NCI-H524 (cell line): ENCODE measurements at places on chromosomes 7 and 10.

- DNase-seq = peak; percentile 89
Observed at GRCh38 chr7:107076781-107077698, 32.5 kb downstream of the PRKAR2B start.

DNA sequence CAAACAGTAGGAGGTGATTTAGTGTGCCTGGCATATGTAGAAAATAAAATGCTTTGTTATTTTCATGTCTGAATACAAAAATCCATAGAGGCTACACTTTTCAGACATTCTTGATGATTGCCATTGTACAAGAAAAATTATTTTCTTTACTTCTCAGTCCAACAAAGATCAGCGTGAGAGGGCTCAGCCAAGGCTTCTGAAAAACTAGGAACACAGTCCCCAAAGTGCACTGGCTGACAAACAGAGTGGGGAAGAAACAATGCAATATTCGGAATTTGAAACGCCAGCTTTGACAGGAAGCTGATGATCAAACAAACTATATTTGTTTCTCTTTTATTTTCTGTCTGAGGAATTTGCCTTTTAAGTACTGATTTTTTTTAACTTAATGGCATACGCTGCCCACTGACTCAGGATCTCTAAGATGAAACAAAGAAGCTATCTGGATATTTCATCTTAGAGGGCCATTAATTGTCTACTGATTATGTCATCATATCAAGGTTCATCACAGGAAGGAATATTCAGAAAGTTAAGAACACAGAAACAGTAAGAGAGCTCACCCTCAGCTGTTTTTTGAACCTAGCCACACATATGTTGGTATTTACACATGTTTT is 197.0 kb upstream of the INHBA start:
- DNase-seq = no peak

GRCh38 chr10:101301111-101301731 is 52.7 kb upstream of the BTRC start:
- DNase-seq = no peak

GRCh38 chr10:92076722-92077121 is 153.2 kb downstream of the BTAF1 start:
- DNase-seq = no peak

GRCh38 chr7:83077328-83077727 is 85.4 kb downstream of the PCLO start:
- DNase-seq = no peak

DNA sequence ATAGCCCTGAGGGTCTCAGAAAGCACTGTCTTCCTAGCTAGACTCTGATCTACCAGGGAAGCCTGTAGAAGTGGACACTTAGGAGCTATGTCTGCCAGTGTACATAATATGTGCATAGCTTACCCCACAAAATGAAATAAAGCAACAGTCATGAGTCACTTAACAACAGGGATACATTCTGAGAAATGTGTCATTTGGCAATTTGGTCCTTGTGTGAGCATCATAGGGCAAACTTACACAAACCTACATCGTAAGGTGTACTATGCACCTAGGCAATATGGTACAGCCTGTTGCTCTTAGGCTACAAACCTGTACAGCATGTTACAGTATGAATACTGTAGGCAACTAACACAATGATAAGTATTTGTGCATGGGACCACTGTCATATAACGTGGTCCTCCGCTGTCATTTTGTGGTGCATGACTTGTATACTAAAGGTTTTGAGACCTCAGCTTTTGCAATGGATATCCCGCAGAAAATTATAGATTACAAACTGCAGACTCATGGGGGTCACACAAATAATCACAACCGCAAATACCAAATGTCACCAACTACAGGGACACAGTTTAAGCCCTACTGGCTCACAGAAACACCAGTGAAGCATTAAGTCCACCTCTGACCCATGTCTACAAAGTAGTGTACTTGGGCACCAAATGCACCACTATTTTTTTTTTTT is 1.7 kb downstream of the URGCP start:
- DNase-seq = no peak

DNA sequence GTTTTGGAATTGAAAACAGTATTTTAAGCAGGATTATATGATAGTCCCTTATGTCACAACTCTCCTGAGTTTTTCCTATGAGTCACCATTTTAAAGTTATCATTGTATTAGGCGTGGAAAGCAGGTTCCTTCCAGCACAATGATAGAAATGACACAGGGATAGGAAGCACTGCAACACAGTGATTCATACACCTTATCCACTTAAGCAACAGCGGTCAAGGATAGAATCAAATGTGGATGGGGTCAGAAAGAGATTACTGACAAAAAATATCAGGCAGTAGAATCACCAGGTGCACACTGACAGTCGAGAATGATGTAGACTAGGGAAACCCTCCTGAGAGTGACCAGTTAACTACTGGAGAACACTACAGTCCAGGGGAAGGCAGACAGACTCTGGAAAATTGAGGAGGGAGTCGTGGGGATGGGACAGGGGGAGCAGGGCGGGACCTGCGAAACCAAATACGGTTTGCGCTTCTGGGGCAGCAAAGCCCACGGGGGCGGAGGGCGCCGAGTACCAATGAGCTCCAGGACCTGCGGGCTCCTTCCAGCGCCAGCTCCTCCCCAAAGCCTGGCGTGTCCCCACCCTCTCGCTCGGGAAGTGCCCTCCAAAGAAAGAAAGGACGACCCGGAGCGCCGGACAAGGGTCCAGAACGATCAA is 479 bp downstream of the PNPLA8 start:
- DNase-seq = peak; percentile 89

DNA sequence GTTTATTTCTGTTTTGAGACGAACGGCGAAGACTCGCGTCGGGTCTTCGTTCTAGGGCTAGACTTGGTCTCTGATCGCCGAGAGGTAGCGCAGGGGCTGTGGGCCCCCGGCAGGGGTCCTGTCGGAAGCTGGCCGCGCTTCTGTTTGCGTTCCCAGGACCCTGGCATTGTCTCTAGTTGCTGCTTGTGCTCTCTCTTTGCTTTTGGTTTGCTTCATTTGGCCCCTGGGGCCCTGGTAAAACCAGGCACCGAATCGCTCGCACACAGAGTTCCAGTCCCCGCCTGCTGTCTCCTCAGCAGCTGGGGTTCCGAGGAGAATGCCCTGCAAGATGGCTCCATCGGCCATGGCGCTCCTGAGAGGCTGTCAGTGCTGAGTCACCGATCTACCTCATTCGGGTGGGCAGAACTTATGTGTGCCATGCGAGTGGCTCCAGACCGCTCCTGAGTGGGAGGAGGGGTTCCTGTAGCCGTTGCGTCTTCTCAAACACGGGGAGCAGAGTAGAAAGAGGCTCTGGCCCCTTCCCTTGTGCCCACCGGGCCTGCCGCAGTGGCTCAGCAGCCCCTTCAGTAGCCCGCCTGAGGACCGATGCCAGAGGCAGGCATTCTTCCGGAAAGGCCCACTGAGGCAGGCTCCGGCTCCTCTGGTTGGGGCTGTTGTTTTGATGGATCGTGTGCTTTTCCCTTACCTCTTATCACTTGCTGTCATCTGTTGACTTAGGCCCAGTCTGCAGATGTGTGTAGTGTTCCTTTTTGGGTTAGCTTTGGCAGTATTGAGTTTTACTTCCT is 826 bp downstream of the CHPF2 start:
- no peak for DNase-seq

- DNase-seq = no peak
Observed at GRCh38 chr10:83184641-83185040, 954.7 kb upstream of the GHITM start.

DNA sequence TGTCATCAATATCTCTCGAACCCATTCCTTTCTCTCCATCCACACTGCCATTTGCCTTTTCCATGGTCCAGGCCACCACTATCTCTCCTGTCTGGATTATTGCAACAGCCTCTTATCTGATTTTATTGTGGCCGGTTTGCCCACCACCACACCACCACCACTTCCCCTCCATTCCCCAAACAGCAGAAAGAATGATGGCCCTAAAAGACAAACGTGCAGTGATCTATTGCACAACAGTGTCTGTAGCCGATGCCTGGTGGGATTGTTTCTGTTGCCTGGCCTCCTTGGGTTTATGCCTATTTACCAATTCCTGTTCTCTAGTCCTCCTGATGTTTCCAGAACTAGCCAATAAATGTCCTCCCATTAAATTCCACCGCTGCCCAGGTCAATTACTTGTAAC is 10.2 kb upstream of the ST8SIA6 start:
- no peak for DNase-seq

DNA sequence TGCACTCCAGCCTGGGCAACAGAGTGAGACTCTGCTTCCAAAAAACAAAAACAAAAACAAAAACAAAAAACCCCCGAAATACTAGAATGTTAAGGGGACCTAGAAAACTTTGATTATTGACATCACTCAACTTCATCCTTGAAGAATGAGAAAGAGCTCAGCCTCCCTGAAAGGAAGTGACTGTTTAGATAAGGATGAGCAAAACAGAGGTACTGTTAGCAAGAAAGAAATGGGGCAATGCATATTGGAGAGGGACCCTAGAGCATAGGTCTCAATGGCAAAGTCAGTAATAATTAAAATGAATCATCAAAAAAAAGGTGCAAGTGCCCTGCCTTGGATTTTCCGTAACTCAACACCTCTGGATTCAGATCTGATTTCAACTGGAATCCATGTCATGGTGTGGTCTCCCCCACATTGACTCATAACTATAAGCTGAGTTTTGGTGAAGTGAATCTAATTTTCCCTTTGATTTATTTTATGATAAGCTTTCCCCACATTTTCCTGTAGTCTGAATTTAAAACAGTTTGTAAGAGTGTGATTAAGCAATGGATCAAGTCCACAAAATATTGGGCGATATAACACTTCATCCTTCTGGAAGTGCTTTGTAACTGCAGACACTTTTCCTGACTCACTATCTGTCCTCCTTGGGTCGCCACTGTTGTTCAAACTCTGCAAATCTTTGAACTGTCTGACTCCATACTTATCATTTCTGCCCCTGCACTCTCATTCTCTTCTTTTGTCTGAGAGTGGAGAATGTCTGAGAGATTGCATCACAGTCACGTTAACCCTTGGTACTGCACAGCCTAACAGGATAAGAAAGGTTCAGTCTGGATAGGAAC is 224.8 kb upstream of the LYZL1 start:
- DNase-seq = no peak

DNA sequence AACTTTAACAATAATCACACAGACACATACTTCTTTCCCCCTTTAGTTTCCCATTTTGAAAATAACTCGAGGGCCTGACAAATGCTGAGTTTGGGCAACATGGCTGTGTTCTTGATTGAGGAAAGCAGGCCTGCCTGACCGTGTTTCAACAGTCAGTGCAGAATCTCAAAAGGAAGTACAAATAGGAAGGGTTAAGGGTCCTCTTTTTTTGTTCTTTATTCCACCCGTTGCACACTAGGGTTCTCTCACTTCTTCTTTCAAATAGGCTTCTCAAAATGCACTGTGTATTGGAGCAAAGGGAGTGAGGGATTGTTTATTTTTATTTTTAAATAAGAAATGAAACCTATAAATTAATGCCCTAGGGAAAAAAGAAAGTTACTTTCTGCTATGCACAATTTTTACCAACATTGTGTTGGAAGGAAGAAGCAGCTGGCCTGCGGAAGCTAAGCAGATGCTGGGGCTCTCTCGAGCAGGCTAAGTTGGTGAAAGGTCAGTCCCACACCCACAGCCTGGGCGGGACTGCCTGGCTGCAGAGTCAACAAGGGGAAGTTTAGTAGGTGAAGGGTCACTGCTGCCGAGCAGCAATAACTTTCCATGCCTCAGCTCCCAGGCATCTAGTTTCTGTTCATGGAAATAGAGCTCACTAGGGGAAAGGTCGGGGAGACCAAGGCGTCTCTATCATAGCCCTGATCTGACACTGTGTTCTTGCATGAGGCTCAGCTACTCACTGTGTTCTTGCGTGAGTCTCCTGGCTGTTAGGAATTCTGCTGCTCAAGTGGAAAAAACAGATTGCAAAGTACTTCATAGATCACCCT is 12.2 kb upstream of the PDK4 start:
- peak; percentile 71 for DNase-seq
